IPS DF 19.7 (cell line): ENCODE measurements at places on chromosomes 12 and 14.

- DNase-seq, result no peak
Measured at GRCh38 chr14:38329246-38329645, 73.4 kb upstream of the CLEC14A start.

GRCh38 chr12:3761116-3761735, 8.3 kb upstream of the CRACR2A start:
- DNase-seq, result no peak

GRCh38 chr12:127263621-127264020, 1003.3 kb upstream of the TMEM132C start:
- no peak for DNase-seq

GRCh38 chr12:78035901-78036606, 205.4 kb downstream of the NAV3 start:
- DNase-seq, result no peak
